Activated naive CD4-positive, alpha-beta T cell treated with anti-CD3 and anti-CD28 coated beads for 36 hours (primary cell): ENCODE measurements at places on chromosomes 3 and 15. TPM values are rescaled to one million over a fixed set of nuclear protein-coding genes. Genes with fewer than 3 reads are reported as not detected.

The GOLGA8Q gene
- total RNA-seq = 0.29 TPM

GRCh38 chr3:149703466-149703865 is 45.6 kb upstream of the WWTR1 start:
- no peak for DNase-seq

The TBC1D23 gene
- 14.1 TPM for total RNA-seq

The CACNA2D3 gene
- total RNA-seq = not detected
